ENCODE measurements at places on chromosomes 13 and 19. TPM values are rescaled to one million over a fixed set of nuclear protein-coding genes. Genes with fewer than 3 reads are reported as not detected.

DNA sequence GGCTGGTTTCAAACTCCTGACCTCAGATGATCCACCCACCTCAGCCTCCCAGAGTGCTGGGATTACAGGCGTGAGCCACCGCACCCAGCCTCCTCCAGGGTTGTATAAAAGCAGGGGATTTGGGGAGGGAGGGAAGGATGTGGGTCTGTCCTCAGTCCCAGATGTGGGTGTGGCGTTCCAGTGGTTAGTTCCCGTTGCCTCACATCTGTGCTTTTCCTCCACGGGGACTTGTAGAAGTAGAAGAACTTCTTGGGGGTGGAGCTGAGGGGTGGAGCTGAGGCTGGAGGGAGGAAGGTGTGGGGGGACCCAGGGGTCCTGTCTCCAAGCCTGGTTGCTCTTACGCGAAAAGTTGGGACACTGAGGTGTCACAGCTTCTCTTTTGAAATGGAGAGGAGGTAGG, 514 bp upstream of the MCEMP1 start:
- H3K27me3 ChIP-seq: peaks cover 46% of the 10 kb centered on the region
- H3K4me3 ChIP-seq: no peak overlapping the region
- H3K4me1 ChIP-seq: peaks cover 49% of the 10 kb centered on the region
- no peak for DNase-seq
- no peak overlapping the region for H3K27ac ChIP-seq
- H3K36me3 ChIP-seq: no peaks in the 10 kb centered on the region

DNA sequence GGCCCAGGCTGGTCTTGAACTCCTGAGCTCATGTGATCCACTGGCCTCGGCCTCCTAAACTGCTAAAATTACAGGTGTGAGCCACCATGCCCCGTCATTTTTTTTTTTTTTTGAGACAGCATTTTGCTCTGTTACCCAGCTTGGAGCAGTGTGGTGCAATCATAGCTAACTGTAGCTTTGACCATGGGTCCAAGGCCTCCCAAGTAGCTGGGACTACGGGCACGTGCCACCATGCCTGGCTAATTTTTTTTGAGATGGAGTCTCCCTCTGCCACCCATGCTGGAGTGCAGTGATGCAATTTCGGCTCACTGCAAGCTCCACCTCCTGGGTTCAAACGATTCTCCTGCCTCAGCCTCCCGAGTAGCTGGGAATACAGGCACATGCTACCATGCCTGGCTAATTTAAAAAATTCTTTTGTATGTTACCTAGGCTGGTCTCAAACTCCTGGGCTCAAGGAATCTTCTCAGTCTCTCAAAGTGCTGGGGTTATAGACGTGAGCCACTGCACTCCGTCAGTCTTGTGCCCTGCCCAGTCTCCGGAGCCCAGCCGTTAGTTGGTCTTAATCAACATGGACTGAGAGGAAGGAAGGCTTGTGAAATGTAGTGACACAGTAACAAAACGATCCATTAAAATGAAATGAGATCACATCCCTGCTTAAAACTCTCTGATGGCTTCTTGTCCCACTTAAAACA, 1.4 kb upstream of the LRG1 start:
- H3K4me1 ChIP-seq: peaks cover 7% of the 10 kb centered on the region
- no peaks in the 10 kb centered on the region for H3K36me3 ChIP-seq
- no peak for DNase-seq
- H3K4me3 ChIP-seq: no peak overlapping the region
- no peaks in the 10 kb centered on the region for H3K27me3 ChIP-seq

DNA sequence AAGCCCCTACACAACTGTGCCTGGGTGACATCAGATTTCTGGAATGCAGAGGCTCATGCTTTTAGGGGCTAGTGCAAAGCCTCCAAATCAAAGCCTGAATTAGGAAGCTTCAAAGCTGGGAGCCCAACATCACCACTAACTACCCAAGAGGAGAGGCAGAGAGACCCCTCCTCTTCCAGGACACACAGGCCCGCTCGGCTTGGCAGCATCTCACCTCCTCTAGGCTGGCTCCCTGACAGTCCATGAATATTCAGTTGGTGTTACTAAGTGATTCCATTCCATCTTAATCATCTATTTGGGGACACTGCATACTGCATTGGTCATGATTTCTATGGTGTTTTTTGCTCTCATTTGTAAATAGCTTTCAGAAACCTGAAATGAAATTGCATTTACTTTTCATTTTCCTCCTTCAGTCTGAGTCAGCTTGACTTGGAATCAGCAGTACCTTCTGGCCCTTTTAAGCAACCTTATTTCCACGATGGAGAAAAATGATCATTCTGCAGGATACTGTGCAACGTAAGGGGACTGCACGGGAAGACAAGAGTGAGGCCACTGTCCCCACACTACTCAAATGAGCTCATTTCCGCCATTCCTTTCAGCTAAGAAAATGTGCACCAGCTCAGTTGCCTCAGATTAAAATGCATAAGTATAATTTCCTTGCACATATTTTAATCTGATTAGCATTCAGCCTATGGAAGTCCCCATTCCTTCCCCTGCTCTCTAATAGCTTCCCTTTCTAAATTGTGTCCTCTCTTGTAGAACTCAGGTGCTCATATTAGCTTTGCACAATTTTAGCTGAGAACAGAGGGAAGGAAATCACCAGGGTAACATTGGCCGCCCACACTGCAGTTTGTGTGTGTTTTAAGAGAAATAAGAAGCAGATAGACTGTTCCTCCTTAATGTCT, 219.9 kb downstream of the RFC3 start:
- no peak for DNase-seq
- peaks cover 2% of the 10 kb centered on the region for H3K27me3 ChIP-seq
- no peak overlapping the region for H3K4me3 ChIP-seq
- H3K36me3 ChIP-seq: no peaks in the 10 kb centered on the region

DNA sequence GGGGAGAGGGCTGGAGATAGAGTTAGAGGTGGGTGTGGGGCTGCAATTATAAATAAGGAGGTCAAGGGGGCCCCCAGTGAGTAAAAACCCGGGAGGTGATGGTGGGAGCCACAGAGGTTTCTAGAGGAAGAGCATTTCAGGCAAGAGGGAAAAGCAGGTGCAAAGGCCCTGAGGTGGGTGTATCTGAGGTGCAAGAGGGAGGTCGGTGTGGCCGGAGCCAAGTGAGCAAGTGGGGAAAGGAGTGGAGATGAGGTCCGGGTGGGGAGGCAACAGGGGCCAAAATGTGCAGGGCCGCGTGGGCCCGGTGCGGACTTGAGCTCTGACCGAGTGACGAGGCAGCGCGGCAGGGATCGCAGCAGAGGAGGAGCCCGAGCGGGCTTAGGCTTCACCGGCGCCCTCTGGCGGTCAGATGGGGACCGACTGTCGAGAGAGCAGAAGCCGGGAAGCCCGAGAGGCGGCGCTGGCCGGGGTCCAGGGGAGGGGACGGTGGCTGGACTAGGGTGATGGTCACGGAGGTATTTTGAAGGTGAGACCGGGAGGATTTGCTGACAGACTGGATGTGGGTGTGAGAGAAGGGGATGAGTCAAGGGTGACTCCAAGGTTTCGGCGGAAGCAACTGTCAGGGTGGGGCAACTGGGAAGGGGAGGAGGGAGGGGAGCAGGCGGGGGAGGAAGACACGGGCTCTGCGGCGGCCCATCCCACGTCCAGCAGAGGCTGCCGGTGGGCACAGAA, 17.7 kb upstream of the SPACA4 start:
- H3K4me1 ChIP-seq: peaks cover 48% of the 10 kb centered on the region
- H3K27ac ChIP-seq: peak overlapping the region; percentile 85
- peak overlapping the region; percentile 77 for H3K4me3 ChIP-seq
- DNase-seq: peak; percentile 91
- H3K27me3 ChIP-seq: no peaks in the 10 kb centered on the region
- peaks cover 20% of the 10 kb centered on the region for H3K36me3 ChIP-seq

DNA sequence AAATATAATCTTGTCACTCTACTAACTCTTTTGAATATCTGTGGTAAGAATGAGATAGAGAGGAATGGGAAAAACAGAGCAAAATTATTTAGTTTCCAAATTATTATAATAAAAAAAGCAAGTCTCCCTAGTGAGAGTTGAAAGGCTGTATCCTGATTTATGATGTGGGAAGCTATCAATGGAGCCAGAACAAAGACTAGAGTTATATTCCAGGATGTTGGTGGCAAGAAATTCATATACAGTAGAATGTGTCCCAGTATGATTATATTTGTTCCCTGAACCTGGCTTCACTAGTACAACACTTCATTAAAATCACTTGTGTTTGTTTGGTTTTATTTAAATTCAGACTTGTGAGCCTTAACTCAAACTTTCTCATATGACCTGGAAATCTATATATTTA, 630.3 kb downstream of the GPC5 start:
- no peaks in the 10 kb centered on the region for H3K36me3 ChIP-seq
- no peak overlapping the region for H3K4me3 ChIP-seq
- no peak for DNase-seq
- H3K27me3 ChIP-seq: no peaks in the 10 kb centered on the region
- no peaks in the 10 kb centered on the region for H3K4me1 ChIP-seq

GRCh38 chr13:109899316-109899715, 112.9 kb upstream of the IRS2 start:
- H3K27me3 ChIP-seq: peaks cover 10% of the 10 kb centered on the region
- DNase-seq: no peak
- no peaks in the 10 kb centered on the region for H3K36me3 ChIP-seq
- H3K27ac ChIP-seq: no peak overlapping the region
- H3K4me1 ChIP-seq: no peaks in the 10 kb centered on the region

Gene CEACAM19
- total RNA-seq: 0.30 TPM

- H3K27me3 ChIP-seq: no peaks in the 10 kb centered on the region
- H3K27ac ChIP-seq: no peak overlapping the region
- no peak for DNase-seq
- H3K4me3 ChIP-seq: no peak overlapping the region
These were observed 54.6 kb upstream of the URI1 start for GRCh38 chr19:29887442-29887855.
